ENCODE measurements at places on chromosomes 7 and 10.

GRCh38 chr10:50362547-50363125 lies 111.3 kb upstream of the ASAH2 start:
- DNase-seq, result no peak

GRCh38 chr7:128919881-128920799 lies 9.6 kb upstream of the KCP start:
- no peak for DNase-seq

DNA sequence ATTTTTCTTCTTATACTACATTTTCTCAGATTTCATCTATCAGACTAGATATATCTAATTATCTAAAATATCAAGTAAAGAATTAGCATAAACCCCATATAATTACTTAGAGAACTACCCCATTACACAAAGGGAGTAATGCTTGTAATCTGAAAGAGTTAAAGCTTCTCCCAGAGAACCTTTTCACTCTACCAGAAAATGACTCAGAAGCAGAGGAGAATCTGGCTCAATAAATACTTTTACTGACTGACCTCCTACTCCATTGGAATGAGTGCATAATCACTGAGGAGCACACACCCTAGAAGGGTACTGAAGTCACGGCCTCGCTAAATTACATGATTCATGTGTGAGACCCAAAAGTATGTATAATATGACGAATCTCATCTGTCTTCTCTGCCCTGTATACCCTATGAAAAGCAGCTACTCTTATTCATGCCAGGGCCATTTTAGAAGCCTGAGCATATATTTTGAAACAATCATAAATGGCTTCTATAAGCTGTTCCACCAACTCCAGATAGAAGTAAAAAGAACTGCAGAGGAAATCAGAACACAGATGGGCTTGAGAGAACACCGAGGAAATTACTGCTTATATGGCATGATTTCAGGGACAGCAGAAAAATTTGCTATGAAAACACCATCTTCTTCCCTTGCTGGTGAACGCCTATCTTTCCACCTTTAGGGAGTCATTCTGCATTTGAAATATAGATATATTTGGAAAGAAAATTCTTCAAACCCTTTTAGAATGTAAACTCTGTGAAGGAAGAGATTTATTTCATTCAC lies 32.7 kb downstream of the DNMBP start:
- DNase-seq, result peak; percentile 30

DNA sequence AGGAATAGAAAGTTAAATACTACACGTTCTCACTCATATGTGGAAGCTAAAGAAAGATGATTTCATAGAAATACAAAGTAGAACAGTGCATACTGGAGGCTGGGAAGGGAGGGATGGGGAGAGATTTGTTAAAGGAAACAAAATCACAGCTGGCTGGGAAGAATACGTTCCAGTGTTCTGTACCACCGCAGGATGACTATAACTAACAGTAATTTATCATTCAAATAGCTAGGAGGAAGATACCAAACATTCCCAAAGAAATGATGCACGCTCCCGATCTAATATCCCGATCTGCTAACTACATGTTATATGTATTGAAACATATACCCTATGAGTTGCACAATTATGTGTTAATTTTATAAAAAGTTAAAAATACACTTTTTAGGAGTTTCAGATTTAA lies 162.3 kb downstream of the ZMYND11 start:
- DNase-seq, result no peak

DNA sequence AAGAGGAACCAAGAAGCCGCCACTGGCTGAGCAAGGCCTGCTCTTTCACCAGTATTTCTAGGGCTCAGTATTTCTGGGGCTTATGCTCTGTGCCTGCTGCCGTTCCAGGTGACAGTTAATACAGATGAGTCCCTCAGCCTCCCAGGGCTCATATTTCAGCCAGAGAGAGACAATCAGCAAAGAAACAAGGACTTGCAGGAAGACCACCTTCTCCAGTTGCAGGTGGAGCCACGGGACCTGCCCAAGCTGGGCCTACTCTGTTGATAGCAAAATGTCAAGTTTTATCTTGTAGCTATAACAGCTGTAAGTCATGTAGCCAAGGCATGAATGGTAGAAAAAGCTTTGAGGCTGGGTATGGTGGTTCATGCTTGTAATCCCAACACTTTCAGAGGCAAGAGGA lies 42.7 kb downstream of the NPTX2 start:
- DNase-seq, result no peak

DNA sequence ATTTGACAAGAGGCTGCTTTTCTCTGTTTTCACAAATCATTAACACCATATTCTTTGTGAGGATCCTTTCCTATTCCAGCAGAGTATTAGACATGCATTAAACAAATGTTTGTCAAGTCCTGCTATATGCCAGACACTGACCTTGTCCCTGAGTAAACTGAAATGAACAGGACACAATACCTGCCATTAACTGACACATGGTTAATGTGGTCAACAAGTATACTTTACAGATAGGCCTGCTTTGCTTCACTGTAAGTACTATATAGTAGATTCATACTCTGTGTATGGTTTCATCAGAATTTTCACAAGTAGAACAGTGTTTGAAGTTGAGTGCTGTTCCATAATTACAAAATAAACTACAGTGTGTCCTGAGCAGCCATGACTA lies 5.9 kb downstream of the TNKS2 start:
- DNase-seq, result no peak

GRCh38 chr10:74255214-74255613 lies 104.2 kb downstream of the ADK start:
- DNase-seq, result no peak

- DNase-seq, result no peak
Observed at GRCh38 chr10:78382772-78383171, 349.1 kb downstream of the RPS24 start.

- DNase-seq, result no peak
Observed at GRCh38 chr7:141317033-141317585, 234.1 kb upstream of the AGK start.

DNA sequence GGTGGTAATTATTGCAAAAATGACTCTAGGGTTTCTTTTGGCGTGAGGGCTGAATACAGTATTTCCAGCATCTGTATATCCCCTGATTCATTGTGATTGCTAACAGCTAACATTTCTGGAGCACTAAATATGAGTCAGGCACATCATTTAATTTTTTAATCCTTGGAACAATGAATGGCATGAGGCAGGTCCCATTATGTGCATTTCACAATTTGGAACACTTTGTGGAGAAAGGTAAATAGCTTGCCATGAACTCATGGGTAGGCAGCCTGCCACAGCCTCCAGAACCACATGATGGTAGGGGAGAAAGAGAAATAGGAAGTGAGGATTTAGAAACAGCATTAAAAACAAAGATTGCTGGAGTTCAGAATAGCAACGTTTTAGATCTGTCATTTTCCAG lies 1.7 kb downstream of the NPTX2 start:
- no peak for DNase-seq

DNA sequence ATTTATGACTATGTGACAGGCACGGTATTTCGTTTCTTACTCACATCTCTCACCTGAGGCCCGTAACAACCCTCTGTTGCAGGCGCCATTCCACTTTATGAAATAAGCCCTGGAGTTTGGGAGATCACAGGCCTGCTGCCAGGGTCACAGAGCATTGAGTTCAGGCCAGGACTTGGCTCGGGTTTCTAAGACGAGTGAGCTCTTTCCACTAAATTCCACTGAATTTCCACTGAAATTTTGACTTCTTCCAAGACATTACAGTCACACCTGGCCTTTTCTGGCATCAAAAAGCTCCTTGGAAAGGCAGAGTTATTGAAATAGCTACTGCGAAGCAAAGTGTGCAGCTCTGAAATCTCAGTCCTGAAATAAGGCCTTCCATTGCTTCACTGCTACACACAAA lies 282.8 kb upstream of the MGMT start:
- DNase-seq, result no peak

DNA sequence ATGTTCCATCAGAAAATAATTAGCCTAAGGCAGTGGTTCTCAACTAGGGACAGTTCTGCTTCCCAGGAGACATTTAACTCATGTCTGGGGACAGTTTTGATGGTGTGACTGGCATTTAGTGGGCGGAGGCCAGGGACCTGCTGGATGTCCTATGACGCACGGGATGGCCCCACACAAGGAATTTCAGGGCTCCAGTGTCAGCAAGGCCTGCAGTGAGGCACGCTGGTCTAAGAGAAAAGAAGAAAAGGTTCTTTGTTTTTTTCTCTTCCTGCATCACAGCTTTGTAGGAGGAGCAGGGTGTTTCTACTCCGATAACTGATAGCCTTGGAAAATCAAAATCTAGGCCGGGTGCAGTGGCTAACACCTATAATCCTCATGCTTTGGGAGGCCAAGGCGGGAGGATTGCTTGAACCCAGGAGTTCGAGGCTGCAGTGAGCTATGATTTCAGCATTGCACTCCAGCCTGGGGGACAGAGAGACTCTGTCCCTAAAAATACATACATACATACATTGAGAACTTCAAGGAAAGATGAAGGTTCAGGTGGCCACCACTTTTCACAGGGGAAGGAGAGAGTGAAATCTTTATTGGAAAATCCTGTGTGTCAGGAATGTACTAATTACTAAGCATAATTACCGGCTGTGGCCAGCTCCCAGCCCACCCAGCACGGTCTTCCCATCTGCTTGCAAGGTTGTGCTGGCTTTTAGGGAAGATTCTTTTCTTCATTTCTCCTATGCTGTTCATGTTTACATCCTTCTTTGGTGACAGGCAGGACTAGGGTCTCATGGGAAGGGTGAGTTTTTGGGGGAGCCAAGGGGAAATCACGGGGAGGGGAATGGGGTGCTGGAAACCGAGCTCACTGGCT lies 150.4 kb downstream of the ACTR3B start:
- DNase-seq, result no peak

- DNase-seq, result peak; percentile 28
Observed at GRCh38 chr10:5534051-5534821, 9.5 kb downstream of the CALML3 start.

GRCh38 chr10:132627666-132628531 lies 90.3 kb downstream of the INPP5A start:
- peak; percentile 88 for DNase-seq

GRCh38 chr10:129552119-129552518 lies 85.1 kb downstream of the MGMT start:
- no peak for DNase-seq

GRCh38 chr10:89245802-89246201 lies 5.8 kb downstream of the LIPA start:
- DNase-seq, result no peak

Measured in tibial artery (tissue), 4 donors.